ENCODE measurements at places on chromosomes 12 and 14.

GRCh38 chr12:100476013-100476751 is 2.5 kb downstream of the NR1H4 start:
- DNase-seq: no peak

DNA sequence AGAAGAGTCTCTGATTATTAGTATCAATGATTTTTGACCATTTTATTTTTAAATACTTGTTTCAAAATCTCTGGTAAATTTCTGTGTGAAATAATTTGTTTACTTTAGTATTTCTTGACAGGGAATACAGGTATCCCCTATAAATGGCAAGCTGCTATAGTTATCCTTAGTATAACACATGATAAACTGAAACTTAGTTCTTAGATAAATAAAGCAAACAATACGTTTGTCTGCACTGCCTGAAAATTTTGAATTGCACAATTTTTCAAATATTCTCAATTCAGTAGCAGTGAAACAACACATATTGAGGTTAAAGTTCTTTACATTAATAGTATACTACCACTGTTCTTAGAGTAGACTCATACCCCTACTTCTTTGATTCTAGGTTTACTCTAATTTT is 26.9 kb downstream of the CNOT2 start:
- DNase-seq: no peak

- DNase-seq: no peak
Measured at GRCh38 chr12:92472201-92472600, 230.6 kb upstream of the PLEKHG7 start.

- no peak for DNase-seq
Measured at GRCh38 chr12:54420766-54421144, 1.7 kb upstream of the ITGA5 start.

DNA sequence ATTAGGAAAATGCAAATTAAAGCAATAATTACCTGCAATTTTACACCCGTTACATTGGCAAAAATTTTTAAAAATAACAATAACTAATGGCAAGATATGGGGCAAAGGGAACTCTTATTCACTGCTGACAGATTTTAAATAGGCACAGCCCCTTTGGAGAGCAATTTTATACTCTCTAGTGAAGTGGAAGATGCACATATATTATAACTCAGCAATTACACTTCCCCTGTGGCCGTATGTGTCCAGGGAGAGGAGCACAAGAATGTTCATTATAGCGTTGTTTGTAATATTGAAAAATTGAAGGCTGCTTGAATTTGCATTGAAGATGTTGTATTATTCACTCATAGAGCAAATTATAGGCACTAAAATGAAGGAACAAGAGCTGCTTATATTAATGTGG is 488.3 kb upstream of the ATXN7L3B start:
- DNase-seq: no peak

DNA sequence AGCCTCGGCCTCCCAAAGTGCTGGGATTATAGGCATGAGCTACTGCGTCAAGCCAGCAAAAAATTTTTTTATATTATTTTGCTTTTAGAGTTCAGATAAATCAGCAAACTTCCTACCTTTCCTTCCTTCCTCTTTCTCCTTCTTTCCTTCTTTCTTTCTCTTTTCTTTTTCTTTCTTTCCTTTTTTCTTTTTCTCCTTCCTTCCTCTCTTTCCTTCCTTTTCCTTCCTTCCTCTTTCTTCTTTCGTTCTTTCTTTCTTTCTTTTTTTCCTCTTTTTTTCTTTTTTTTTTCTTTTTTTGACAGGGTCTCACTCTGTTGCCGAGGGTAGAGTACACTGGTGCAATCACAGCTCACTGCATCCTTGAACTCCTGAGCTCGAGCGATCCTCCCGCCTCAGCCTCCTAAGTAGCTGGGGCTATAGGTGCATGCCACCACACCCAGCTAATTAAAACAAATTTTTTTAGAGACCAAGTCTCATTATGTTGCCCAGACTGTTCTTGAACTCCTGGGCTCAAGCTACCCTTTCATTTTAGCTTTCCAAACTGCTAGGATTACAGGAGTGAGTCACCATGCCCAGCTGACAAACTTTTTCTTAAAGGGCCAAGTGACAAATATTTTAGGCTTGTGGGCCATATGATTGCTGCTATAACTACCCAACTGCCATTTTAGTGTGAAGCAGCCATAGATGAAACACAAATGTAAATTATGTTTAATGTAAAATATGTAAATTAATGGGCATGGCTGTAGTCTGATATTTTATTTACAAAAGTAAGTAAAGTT is 7.1 kb upstream of the WASHC4 start:
- no peak for DNase-seq

GRCh38 chr12:121330692-121331091 is 21.5 kb downstream of the ANAPC5 start:
- DNase-seq: no peak

DNA sequence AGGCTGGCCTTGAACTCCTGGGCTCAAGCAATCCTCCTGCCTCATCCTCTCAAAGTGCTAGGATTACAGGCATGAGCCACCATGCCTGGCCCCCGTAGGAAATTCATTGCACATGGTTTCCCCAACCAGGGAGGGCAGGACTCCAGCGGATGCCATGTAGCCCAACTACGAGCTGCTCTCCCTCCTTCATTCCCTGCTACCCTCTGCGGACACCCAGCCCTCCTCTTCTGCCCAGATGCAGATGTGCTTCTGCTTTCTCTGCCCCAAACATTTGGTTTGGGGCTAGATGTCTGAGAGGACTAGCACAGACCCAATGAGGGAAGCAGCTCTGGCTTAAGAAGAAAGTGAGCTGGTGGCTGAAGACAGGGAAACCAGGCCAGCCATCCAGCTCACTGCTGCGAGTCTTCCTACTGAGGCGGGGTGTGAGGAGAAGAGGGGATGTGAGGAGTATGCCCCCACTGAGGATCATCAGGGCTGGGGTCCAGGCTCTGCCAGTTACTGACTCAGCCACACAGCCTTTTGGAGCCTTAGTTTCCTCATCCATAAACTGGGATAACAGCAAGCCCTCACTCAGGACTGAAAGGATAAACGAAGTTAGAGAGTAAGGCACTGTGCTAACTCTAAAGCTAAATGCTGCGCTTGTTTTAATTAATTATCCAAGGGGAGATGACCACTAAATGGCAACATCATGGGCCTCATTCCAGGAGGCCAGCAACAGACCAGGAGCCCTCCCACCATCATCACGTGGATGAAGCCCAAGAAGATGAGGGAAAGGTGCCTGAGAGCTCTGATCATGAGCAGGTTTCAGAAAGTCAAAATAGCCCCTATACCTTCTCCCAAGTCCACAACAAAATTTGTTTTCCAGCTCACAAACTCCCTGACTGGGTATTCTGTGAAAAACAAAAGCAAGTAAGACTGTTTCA is 10.9 kb downstream of the CTDSP2 start:
- DNase-seq: no peak

GRCh38 chr14:69708586-69709560 is 58.1 kb upstream of the SRSF5 start:
- DNase-seq: no peak

- DNase-seq: no peak
Measured at GRCh38 chr12:22318108-22318737, 16.3 kb downstream of the ST8SIA1 start.

GRCh38 chr12:103839103-103839502 is 1.9 kb downstream of the NT5DC3 start:
- DNase-seq: no peak

- no peak for DNase-seq
Measured at GRCh38 chr12:106790020-106790419, 15.5 kb downstream of the RIC8B start.

- no peak for DNase-seq
Measured at GRCh38 chr12:42143452-42144157, 1.1 kb downstream of the GXYLT1 start.

GRCh38 chr14:32587461-32587860 is 258.4 kb downstream of the AKAP6 start:
- DNase-seq: no peak

- no peak for DNase-seq
Measured at GRCh38 chr12:24911271-24911791, 37.6 kb downstream of the BCAT1 start.

- DNase-seq: peak; percentile 34
Measured at GRCh38 chr14:60722357-60723115, 1.6 kb downstream of the SIX4 start.

DNA sequence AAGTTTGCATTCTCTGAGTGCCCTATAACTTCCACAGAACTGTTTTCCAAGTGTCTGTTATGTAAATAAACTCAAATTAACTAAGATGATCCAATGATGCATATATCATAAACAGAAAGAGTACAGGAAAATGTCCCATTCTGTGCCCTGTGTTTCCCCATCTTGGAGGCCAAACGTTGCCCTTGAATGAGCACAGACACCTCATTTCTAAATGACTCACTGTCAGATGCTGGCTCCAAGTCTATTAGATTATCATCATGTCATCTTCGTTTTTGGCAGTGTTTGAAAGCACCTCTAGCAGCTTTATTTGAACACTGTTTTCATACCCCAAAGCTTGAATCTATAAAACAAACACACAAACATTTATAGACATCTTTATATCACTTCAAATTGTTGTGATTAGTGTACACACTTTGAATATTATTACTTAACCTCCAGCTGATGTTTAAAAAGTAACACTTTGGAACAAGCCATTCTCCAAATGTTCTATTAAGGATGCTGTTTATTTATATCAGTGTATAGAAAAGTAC is 424.2 kb downstream of the NOVA1 start:
- no peak for DNase-seq

DNA sequence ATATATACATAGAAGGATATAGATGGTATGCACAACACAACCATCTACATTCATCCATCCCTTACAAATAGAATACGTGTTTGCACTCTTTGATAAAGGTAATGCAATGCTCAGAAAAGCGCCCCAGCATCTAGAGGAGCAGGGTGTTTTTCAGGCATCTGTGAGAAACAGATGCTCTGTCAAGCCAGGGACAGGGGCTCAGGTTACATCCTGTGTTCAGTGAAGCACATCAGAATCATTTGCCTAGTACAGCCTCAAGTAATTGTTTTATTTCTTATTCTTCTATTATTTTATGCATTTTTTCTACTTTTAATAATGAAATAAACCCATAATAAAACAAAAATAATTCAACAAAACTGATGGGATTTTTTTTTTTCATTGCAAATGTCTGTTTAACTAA is 50.5 kb upstream of the HIF1A start:
- DNase-seq: no peak

DNA sequence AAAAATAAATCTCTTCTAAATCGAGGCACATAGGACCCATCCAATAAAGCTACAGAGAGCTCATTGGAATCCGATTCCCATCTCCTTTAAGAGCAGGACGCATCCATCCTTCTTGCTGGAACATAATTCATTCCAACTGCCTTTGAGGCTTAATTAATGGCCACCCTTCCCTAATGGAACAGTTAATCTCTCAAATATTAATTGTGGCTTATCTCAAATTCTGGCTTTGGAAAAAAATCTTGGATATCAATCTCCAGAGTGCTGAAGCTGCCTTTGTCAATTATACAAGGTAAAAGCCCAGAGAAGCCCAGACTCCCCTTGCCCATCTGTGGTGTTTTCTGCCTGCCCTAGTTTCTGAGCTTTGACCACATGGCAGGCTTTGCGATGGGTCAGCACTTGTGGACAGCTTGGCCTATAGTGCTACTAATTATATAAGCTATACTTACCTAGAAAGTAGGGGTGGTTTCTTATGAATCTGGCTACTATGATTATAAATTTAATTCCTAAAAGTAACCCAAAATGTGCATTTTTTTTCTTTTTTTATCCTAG is 246.3 kb downstream of the NUAK1 start:
- no peak for DNase-seq

DNA sequence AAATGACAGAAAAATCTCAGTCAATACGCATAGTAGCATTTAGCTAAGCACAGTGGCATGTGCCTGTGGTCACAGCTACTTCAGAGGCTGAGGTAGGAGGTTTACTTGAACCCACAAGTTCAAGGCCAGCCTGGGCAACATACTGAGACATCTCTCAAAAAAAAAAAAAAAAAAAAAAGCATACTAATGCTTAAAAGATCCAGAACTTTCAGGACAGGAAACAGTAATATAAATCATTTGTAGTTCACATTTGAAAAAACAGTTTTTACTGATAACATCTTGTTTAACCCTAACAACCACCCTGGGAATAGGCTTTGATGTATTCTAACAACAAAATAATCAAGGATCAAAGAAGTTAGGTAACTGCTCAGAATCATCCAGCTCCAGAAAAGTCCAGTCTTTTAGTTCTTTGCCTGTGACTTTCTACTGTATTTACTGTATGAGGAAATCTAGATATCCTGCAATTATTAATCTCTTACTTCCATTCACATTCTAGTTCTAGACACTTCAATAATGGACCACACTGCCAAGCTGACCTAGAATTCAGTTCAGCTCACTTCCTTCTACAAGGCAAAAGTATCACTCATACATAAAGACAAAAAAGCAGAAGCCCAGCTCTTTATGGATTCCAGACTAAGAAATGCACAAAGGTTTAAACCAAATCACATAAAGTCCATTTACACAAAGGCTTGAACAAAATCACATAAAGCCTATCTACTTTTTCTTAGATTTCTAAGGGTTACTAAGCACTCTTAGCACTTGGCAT is 28.5 kb downstream of the PAWR start:
- no peak for DNase-seq

DNA sequence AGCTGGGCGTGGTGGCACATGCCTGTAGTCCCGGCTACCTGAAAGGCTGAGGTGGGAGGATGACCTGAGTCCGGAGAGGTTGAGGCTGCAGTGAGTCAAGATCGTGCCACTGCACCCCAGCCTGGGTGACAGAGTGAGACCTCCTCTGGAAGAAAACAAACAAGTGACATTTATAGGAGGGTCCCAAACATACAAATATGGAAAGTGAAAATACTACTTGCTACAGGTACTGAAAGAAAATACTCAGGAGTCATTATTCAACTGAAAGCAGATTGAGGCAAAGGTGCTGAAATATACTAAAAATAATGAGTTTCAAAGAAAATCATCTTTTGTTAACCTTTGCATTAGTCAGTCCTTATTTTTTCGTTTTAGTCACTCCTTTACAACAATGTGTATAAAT is 53.5 kb downstream of the ETV6 start:
- no peak for DNase-seq

DNA sequence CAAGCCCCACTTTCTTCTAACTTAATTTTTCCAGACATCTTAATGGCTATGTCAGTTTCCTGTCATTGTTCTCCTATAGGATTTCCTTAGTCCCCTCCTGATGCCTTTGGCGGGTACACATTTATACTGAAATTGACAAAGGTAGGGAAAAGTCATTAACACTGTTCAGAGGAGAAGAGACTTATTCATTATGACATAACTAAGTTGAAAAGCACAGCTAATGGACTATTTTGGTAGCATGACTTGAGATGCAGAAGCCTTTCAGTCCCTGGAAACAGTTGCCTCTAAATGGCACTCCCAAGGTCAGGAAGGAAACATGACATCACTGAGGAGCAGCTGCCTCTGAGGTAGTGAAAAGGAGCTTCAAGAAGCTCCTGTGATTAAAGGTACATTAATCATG is 317.5 kb upstream of the KITLG start:
- no peak for DNase-seq

GRCh38 chr14:86823581-86823980 is 1169.4 kb downstream of the GALC start:
- no peak for DNase-seq

GRCh38 chr12:113278633-113279032 is 56.3 kb downstream of the SLC8B1 start:
- DNase-seq: no peak

GRCh38 chr14:33556382-33557121 is 394.3 kb downstream of the EGLN3 start:
- DNase-seq: no peak

GRCh38 chr12:32332446-32332845 is 66.9 kb upstream of the FGD4 start:
- no peak for DNase-seq

- no peak for DNase-seq
Measured at GRCh38 chr14:93888995-93889394, 38.1 kb upstream of the FAM181A start.

GRCh38 chr12:18646286-18646890 is 91.4 kb downstream of the PLCZ1 start:
- DNase-seq: no peak

GRCh38 chr14:101817501-101818001 is 56.0 kb downstream of the PPP2R5C start:
- no peak for DNase-seq

Data from 8988T (cell line).